Nasal cavity respiratory epithelium epithelial cell of viscerocranial mucosa (primary cell): ENCODE measurements at places on chromosomes 6 and 20. TPM values are rescaled to one million over a fixed set of nuclear protein-coding genes. Genes with fewer than 3 reads are reported as not detected.

Gene KCNG1
- total RNA-seq: 118 and 145 TPM in 2 replicates

Gene TRIM10
- total RNA-seq: not detected in 2 replicates

Gene SLC2A10
- total RNA-seq: 6.5 and 12.1 TPM in 2 replicates

Gene PLA2G7
- total RNA-seq: under 0.01 and 0.28 TPM in 2 replicates

Gene TTK
- total RNA-seq: 0.14 and 0.34 TPM in 2 replicates

Gene CLDN20
- not detected in 2 replicates for total RNA-seq

Gene OPRM1
- total RNA-seq: not detected in 2 replicates

Gene EYS
- total RNA-seq: 0.43 TPM in 1 of 2 replicates, not detected in the other

Gene DYNLT2
- 0.68 and 0.71 TPM in 2 replicates for total RNA-seq

Gene CALHM5
- total RNA-seq: under 0.01 and 0.21 TPM in 2 replicates

Gene C20orf202
- total RNA-seq: under 0.01 and 0.07 TPM in 2 replicates

Gene SEL1L2
- total RNA-seq: not detected in 2 replicates

Gene YWHAB
- 58.8 and 140 TPM in 2 replicates for total RNA-seq

Gene LY6G6F
- total RNA-seq: not detected in 2 replicates

Gene KIAA0408
- not detected in 2 replicates for total RNA-seq

Gene CASS4
- total RNA-seq: under 0.01 and 0.64 TPM in 2 replicates

Gene SPINT4
- not detected in 2 replicates for total RNA-seq

Gene SNX5
- total RNA-seq: 146 and 173 TPM in 2 replicates

Gene IL17F
- not detected in 2 replicates for total RNA-seq

Gene RGS17
- 1.4 and 4.1 TPM in 2 replicates for total RNA-seq

Gene CDSN
- total RNA-seq: under 0.01 and 10.9 TPM in 2 replicates
